ENCODE measurements at places on chromosomes 7 and 10.

DNA sequence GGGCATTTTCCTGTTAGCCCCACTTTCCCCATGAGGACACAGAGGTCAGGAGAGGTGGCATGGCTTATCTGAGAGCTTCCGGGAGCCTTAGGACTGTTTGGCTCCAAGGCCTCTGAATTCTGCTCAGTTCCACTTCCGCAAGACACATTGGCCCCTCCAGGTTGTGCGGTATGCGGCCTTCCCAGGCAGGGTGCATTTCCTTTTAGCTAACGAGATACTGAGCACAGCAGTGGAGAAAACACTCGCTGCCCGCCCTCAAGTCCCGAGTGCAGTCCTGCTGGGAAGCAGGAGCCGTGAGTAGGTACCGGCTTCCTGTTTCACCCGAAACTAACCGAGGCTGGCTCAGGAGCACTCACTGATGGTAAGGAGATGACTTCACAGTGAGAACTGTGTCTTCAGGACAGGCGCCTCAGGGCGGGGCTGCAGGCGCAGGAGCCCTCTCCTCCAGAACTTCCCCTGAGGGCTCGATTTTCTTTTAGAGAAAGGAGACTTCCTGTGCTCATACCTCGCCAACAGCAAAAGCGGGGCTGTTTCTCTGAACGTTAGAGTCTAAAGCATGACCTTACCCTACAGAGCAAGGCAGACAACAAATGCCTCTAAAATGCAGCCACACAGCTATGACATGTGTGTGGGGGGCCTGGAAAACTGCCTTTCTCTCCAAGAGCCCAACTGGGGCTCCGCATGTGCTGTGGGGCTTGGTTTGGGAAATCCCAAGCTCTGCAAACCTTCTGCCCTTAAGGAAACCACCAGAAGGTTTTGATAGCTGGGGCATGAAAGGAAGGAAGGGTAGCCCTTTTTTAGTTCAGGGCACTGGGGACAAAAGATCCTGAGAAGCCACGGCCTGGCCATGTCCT is 25.9 kb downstream of the RGS10 start:
- peak; percentile 29 for DNase-seq

DNA sequence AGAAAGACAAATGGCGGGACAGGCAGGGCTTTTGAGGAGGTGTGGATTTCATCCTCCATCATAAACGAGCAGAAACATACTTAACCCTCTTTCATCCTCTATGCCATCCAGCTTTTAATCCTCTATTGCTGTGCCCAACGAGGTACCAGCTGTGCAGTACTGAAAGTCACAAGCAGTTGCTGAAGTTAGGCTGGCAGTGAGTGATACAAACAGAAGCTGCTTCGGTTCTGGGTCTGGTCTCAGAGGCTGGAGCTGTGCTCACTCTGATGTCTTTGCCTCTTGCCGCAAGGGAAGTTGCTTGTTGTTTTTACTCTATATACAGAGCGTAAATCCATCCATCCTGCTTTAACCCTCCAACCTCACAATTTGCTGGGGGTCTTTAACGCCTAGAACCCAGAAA is 235.2 kb downstream of the CELF2 start:
- DNase-seq, result no peak

DNA sequence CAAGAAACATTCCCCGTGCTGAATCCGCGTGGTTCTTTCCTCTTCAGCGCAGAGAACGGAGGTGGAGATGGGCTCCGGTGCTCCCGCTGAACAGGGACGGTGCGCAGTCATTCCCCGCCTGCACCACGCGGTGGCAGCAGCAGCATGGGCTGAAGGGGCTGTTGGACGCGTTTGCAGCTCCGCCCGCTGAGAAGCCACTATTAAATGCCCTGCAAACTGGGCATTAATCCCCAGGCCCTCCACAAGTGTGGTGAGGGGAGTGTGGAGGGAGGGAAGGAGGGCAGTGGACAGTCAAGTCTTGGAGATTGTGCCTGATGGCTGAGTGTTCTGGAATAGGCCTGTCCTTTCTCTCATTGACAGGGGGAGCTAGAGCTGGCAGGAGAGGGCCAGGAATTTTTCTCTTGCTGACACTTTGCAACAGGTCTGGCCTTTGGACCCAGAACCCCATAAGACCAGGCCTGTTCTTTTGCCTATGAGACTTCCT is 240.2 kb upstream of the INHBA start:
- DNase-seq, result peak; percentile 78

DNA sequence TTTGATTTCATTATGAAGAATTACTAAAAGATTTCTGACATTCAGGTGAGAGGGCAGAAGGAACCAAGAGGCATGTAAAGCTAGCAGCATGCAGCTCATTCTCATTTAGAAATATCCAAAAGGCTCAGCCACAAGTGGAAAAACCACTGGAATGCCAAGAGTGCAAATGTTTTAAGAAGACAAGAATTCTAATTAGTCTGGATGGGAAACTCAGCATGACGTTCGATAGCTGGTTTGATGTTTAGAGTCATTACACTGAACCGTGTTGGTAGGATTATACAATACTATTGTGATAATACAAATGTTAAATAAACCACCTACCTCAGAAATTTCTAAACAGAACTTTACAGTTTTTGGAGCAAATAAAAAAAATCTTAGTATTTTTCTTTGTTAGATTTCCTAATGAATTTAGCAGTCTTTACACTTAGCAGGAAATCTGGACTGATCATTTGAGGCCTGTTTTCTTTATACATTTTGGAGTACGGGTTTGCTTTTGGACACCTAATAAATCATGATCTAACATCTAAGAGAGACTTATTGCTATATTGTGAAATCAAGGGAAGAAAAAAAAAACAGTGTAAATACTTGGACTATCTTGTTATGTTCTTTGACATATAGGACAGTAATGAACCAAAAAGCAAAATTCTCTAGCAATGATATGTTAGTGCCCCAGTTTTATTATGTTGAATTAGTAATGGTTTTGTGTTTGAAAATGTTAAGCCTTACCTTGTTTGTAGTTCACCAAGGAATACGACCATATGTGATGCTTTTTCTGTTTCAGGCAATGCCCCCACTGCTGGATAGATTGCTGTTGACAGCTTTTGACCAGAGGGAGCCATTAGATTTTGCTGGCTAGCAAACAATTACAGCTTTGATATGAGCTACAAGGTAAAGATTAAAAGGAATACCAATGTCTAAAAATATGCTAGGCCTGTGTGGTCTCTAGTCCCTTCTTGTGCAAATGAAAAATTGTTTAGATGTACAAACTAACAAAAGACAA is 354.1 kb upstream of the SEMA3A start:
- no peak for DNase-seq

DNA sequence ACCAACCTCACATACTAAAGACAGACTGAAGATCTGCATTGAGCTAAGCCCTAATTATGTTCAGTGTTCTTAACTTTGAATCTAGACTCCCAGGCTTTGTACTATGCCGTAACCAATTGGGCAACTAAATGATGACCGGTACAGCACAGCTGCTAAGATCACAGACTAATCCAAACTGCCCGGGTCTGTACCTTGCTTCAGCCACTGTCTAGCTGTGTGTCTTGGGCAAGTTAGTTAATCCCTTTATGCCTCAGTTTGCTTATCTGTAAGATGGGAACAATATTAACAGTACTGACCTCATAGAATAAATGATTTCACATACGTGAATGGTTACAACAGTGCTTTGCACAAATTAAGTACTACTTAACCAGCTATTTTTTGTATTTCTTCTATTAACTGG is 205.8 kb upstream of the NFE2L3 start:
- no peak for DNase-seq

GRCh38 chr7:113122744-113123143 is 4.4 kb upstream of the SMIM30 start:
- no peak for DNase-seq

- peak; percentile 64 for DNase-seq
These were observed 118.9 kb downstream of the APBB1IP start for GRCh38 chr10:26556748-26557640.

DNA sequence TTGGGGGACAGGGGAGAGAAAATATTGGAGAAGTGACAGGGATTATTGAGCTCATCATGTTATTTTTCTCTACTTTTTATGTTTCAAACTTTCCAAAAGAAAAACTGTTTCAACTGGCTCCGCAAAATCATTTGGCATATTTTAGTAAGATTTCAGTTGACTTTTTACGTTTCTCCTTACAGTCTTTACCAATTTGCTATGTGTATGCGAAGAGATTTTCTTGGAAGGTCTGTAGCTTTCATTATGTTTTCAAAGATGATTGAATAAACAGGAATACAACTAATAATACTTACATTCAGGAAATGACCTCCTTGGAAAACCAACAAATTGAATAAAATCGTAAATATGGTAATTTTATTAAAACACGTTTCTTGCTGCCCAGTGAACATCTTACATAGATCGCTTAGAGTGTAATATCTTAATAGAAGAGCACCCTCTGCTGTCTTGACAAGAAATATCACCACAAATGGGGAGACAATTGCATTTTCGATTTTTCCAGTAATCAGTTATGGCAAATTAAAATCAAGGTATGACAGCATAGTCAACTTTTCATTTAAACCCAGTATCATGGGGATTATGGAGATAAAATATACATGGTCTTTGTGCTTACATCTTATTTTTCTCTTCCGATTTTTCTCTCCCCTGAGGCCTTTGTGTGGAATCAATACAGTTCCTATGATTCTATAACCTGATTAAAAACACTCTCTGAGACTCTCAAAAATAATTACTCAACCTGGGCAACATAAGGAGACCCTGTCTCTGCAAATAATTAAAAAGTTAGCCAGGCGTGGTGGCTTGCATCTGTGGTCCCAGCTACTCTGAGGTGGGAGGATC is 43.1 kb downstream of the MBL2 start:
- peak; percentile 63 for DNase-seq

GRCh38 chr10:27369880-27370279 is 129.3 kb upstream of the ACBD5 start:
- peak; percentile 20 for DNase-seq

GRCh38 chr10:33355274-33355673 is 20.8 kb upstream of the NRP1 start:
- DNase-seq, result no peak

DNA sequence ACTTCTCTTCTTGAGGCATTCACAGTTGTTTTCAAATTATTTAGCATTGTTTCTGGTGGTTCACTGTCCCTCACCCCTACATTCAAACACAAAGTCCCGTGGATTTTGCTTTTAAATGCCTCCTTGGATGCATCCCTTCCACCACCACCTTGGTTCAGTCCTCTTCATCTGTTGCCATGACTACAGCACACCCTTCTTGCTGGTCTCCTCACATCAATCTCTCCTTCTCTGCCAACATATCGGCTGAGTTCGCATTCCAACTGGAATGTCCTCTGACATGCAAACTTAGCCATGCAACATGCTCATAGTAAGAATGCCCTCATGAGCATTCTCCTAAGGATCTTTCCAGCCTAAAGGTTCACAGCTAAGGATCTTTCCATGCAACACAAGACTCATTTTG is 198.3 kb upstream of the AGK start:
- no peak for DNase-seq

DNA sequence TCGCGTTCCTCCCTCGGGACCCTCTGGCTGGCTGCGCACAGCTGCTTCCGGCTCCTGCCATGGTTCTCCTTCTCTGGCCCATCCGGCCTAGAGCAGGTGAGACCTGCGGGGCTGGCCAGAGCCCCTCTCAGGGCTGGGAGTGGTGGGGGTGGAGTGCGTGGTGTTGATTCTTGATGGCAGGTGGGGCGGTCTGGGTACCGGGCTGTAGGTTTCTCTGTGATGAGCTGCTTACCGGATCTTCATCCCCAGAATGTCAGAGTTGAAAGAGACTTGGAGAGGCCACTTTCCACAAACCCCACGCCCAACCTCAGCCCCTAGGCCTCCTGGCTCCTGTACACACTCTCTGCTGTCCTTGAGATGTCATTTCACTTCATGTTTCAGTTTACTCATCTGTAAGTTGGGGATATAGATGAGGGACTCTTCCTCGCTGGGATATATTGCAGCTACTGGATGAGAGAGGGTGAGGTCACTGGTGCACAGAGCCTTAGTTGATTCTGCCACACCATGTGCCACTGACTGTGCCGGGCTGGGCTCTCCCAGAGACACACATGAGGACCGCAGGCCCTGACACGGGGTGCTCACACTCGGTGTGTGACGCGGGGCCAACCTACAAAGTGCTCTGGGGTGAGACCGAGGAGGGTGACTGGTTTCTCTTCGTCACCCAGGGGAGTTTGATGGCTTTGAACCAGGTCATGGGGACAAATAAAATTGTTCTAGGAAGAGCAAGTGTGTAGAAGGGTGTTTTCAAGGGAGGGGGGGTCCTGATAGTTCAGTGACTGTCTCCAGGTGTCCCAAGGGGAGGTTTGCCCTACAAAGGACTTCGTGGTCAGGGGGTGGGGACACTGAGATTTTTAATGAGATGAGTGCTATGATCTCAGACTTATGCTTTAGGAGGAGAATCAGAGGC is 29.5 kb downstream of the ZNF775 start:
- DNase-seq, result no peak

DNA sequence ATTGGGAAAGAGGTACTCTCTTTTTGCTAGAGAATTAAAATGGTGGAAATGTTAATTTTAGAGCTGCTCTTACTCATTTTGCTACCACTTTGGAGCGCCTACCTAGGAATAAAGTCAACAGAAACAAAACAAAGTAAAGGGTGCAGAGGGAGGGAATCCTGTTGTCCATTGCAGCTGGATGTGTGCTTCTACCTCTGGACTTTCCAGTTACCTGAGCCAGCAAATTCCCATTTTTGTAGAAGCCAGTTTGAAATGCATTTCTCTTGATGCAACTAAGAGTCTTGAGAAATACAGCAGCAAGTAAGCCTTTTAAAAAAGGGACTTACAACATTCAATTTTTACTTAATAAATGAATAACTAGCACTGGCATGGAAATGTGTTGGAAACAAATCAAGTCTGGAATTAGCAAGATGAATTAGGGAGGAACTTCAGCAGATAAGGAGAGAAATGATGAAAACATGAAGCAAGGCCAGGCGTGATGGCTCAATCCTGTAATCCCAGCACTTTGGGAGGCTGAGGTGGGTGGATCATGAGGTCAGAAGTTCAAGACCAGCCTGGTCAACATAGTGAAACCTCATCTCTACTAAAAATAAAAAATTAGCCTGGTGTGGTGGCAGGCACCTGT is 113.5 kb upstream of the CTTNBP2 start:
- DNase-seq, result no peak

DNA sequence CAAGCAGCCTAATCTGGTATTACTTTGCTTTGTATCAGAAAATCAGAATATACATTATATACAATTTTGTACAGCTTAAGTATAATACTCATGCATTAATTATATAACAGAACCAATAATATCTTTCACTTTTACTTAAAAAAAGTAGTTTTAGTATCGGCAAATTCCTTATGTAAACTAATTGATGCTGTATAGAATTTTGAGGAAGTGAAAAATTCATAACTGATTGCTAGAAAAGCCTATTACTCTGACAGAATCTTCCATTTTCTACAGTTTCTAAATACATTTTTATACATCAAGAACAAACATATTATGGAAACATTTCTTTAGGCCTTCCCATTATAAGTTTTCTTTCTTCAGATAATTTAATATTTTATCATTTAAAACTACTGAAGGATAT is 124.0 kb upstream of the GPR22 start:
- no peak for DNase-seq

- no peak for DNase-seq
These were observed 643.2 kb downstream of the PHTF2 start for GRCh38 chr7:78441737-78442136.

All from cardiac fibroblast (primary cell).